CD4-positive, alpha-beta T cell treated with Interleukin-15 for 4 hours (primary cell): ENCODE measurements at places on chromosomes 16 and 17.

DNA sequence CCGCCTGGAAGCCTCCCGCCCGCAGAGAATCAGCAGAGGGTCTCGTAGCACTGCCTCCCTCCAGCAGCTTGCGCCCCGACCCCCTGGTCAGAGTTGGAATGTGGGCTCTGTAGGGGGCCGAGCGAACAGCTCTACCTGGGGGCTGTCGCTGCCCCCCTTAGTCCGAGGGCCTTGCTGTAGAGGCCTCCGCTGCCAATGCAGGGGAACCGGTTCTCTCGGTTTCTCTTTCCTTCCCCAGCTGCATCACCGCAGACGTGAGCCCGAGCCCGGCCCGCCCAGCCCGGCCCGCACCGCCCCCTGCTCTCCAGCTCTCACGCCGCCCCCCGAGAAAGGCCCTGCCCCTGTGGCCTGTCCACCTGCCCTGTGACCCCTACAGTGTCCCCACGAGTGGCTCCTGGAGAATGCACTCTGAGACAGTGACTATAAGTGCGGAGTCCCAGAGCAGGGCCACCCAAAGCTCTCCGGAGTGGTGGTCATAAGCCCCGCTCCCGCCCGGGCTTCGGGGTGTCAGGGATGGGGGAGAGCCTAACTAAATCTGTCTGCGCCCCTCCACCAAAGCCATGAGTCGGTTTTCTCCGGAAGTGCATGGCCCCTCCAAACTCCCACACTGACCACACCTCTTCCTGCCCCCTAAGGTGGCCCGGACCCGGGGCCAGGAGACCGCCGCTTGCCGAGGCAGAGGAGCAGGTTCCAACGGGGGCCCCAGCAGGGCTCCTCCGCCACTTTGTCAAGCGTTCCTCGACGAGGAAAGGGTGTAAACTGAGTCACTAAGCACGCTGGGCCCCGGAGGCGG lies 1.7 kb downstream of the ARHGAP27 start:
- no peak for DNase-seq

DNA sequence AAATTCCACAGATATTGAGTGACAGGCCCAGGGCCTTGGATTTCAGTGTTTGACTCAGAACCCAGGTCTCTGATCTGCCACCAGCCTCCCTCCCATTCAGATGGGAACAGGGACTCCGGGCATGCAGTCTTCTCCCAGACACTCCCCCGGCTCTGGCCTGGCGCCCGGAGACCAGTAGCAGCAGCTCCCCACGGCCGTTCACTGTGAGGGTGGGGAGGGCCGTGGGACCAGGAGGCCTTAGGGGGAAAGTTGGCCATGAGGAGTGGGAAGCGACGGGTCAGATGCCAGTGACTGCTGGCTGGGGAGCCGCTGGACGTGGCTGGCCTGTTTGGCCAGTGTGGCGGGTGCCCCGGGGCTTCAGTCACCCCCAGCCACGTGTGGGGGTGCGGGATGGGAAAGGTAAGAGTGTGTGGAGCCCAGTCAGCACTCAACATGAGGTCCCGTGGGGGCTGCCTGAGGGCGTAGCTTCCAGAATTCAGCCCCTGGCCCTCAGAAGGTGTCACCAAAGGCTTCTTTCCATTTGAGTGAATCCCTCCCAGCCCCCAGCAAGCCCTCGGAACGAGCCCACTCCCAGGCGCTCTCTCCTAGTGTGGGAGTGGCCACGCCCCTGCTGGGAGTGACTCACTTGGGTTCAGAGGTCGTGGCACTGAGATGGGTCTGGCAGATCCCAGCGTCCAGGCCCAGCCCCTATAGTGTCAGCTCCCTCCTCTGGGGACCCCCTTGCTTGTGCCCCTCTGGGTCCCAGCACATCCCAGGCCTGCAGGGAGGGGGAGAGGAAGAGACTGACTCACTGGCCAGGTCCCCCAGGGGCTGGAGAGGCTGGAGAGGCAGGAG lies 309.4 kb downstream of the SEC14L1 start:
- DNase-seq, result no peak

DNA sequence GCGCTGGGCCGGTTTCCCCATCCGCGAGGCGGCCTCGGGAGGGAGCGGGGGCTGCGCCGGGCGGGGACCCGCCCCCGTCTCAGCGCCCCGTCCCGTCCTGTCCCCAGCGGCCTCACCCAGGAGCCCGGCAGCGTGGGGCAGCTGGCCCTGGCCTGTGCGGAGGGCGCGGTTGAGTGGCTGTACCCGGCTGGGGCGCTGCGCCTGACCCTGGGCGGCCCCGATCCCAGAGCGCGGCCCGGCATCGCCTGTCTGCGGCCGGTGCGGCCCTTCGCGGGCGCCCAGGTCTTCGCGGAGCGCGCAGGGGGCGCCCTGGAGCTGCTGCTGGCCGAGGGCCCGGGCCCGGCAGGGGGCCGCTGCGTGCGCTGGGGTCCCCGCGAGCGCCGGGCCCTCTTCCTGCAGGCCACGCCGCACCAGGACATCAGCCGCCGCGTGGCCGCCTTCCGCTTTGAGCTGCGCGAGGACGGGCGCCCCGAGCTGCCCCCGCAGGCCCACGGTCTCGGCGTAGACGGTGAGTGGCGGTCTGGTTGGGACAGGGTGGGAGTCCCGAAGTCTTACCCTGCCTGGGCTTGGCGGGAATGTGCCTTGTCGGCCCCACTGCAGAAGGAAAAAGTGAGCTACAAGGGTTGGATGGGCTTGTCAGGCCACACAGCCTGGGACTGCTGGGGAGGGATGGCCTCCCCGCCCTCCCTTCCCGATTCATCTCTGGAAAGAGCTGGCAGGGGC lies 720 bp downstream of the METRN start:
- no peak for DNase-seq

- DNase-seq, result no peak
These were observed 2.3 kb downstream of the TEDC2 start for GRCh38 chr16:2462031-2462866.

GRCh38 chr16:54289945-54290832 lies 3.6 kb upstream of the IRX3 start:
- no peak for DNase-seq

DNA sequence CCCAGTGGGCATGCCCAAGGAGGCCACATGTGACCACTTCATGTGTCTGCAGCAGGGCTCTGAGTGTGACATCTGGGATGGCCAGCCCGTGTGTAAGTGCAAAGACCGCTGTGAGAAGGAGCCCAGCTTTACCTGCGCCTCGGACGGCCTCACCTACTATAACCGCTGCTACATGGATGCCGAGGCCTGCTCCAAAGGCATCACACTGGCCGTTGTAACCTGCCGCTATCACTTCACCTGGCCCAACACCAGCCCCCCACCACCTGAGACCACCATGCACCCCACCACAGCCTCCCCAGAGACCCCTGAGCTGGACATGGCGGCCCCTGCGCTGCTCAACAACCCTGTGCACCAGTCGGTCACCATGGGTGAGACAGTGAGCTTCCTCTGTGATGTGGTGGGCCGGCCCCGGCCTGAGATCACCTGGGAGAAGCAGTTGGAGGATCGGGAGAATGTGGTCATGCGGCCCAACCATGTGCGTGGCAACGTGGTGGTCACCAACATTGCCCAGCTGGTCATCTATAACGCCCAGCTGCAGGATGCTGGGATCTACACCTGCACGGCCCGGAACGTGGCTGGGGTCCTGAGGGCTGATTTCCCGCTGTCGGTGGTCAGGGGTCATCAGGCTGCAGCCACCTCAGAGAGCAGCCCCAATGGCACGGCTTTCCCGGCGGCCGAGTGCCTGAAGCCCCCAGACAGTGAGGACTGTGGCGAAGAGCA lies 4.4 kb downstream of the WFIKKN2 start:
- no peak for DNase-seq

DNA sequence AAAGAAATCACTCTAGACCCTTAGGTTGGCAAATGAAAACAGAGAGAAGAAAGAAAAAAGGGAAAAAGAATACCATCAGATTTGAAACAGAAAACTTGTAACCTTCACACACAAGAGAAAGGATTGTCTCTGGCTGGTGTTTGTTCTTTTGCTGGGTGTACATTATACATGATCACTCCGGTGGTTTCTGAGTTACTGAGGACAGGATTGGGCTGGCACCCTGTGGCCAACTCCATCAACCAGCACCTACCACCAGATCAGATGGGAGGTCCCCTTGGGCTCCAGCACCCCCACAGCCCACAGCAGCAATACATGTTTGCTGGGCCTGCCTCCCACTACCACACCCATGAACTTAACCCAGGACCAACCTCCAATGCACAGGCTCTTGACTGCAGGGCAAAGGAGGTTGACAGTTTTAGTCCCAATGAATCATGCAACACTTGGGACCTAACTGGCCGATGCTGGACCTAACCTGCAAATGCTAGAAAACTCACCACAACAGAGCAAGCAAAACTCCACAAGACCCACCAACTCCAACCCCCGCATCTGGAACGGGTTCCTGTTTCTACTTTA lies 308.3 kb downstream of the SOX9 start:
- DNase-seq, result no peak

DNA sequence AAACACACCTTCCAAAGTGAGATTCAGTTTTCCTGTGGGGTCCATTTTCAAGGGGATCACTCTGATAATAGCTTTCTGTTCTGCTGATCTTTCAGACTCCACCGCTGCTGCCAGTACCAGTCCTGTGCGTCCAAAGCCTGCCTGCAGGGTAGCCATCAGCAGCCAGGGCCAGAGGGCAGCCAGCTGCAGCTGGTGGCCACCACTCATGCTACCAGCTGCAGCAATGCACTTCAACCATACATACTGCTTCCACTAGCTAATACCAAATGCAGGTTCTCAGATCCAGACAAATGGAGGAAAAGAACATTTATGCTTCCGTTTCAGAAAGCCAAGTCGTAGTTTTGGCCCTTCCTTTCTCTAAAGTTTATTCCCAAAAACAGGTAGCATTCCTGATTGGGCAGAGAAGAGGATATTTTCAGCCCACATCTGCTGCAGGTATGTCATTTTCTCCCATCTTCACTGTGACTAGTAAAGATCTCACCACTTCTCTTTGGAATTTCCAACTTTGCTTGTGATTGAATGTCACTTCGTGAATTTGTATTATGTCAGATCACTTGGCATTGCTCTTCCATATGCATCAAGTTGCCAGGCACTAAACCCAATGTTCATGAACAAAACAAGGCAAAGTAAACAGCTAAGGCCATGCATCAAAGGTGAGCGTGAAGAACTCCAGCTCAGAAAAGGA lies 1.8 kb downstream of the RNF43 start:
- DNase-seq, result no peak

- DNase-seq, result no peak
These were observed 74.3 kb downstream of the CA4 start for GRCh38 chr17:60224064-60224463.

- DNase-seq, result no peak
These were observed 45.0 kb downstream of the B9D1 start for GRCh38 chr17:19317359-19318095.

DNA sequence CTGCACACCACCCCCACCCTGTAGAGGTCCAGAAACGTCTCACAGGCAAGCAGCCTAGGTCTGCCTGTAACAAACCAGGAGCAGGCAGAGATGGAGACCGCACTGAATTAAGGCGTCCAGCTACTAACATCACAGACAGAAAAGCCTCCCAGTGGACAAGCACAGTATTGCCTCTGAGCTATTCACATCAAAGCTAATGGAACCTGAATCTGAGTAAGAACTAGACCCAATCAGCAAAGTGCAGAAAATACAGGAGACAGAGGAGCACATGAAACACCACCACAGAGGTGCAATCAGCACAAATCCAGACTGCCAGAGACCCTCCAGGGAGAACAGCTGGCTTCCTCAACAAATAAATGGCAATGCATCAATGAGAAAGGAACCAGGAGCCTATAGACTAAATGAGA lies 22.2 kb upstream of the PEMT start:
- DNase-seq, result peak; percentile 44

DNA sequence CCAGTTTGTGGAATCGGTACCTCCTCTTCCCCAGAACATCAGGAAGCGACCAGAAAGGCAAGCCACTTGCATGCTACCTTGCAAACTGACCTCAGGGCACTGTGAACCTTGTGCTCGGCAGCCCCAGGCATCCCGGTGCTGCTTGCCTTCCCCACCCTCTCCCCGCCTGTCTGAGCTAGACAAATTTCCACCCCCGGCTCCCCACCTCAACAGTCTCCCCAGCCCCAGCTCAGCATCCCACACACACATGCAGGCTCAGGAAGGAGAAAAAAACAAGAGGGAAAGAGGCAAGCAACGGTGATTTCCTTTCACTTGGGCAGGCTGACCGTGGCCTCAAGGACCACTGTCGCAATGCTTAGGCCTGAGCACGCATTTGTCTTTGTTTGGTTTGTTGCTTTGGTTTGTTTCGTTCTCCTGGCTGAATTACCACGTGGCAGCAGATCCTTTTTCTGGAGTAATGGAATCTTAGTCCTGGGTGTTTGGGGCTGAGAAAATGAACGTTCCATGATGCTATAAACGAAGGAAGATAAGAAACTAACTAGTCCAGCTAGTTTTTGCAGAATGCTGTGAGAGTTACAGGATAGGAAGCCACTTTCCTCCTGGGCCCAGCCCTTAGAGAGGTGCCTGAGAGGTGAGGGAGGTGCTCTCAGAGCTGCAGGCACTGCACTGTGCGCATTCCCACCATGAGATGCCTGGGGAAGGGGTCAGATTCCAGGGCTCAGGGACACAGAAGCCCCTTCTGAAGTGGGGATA lies 27.9 kb downstream of the SDK2 start:
- DNase-seq, result no peak

GRCh38 chr16:78264642-78265041 lies 165.2 kb downstream of the WWOX start:
- DNase-seq, result no peak

GRCh38 chr17:50003911-50004310 lies 8.9 kb upstream of the DLX3 start:
- DNase-seq, result no peak

- no peak for DNase-seq
These were observed 99.2 kb downstream of the SMG6 start for GRCh38 chr17:2204393-2204792.

- DNase-seq, result no peak
These were observed 5.8 kb downstream of the SLC5A2 start for GRCh38 chr16:31488468-31489297.

- DNase-seq, result no peak
These were observed 14.6 kb downstream of the EEF2K start for GRCh38 chr16:22220714-22221113.
